ENCODE measurements at places on chromosomes 4 and X.

DNA sequence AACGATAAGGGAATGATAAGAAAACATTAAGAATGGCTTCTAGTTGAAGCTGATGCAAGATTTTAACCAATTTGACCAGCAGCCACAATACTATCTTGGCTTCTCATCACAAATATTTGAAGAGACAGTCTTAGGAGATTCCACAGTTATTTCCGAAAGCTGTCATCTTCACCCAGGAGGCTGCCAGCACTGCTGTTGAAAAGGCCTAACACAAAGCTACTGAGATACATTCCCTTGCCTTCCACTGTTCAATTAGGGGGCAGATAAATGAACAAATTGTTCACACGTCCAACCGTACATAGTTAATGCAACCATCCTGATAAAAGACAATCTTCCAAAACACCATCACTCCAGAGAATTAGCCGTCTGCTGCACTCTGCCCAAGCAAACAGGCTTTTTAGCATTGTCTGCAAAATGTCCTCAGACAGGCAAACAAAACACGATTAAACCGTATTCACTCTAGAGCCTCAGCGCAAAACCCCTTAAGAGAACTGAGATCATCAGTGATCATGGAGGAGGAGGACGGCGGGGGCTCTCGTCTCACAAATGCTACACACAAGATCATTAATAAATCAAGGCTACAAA lies 189.8 kb upstream of the PSAPL1 start:
- DNase-seq, result no peak

- DNase-seq, result no peak
Observed at GRCh38 chr4:79170077-79170476, 155.8 kb downstream of the NAA11 start.

- DNase-seq, result no peak
Observed at GRCh38 chr4:14184265-14184664, 556.7 kb upstream of the BOD1L1 start.

DNA sequence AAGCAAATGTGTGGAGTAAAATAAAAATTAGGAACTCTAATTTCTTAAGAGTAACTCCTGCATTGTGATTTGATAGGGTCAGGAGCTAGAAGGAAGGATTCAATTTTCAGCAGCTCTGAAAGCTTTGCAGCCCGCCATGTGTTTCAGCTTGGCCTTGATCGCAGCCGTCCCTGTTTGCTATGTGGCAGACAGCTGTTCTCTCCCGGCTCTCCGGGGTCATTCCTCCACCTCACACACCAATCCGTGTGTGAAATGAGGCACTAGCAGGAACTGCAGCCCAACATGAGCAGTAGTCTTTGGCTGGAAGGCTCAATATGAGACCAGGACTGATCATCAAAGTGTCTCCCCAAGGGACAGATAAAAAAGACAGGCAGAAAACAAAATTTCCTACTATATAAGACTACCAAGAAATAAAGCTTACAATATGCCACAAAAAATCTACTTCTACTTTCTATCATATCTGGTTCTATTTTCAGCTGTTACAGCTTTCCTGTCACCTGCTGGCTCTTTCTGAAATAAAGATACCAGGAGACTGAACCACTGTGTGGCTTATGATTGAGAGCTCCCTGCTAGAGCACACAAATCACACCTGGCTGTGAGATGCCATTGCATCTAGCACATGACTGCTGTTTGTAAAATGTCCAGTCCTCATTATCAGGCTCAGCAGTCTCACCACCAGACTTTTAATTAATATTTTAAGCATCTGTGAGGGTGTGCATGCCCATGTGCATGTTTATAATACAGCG lies 44.1 kb upstream of the SEC24B start:
- no peak for DNase-seq

- no peak for DNase-seq
Observed at GRCh38 chrX:133005042-133005441, 46.6 kb upstream of the HS6ST2 start.

- DNase-seq, result no peak
Observed at GRCh38 chrX:13900351-13900750, 83.5 kb upstream of the GPM6B start.

DNA sequence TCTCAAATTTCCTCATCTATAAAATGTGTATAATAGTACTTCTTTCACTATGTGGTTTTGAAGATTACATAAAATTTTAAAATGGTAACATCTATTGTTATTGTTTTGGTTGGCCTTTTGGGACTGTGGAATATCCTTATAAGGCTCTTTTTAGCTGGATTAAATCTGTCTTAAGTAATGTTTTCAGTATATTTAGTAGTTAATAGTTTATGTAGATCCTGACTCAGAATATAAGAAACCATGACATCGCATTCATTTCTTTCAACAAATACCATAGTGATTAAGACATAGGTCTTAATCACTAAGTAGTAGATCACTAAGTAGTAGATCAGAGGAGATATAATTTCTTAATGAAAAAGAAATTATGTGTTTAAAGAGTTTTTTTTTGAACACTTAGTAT lies 48.5 kb downstream of the MRPL1 start:
- no peak for DNase-seq

- DNase-seq, result no peak
Observed at GRCh38 chr4:63379750-63380522, 1029.3 kb downstream of the TECRL start.

GRCh38 chr4:26217961-26218676 lies 102.7 kb upstream of the RBPJ start:
- no peak for DNase-seq

- DNase-seq, result no peak
Observed at GRCh38 chrX:45424326-45424725, 223.7 kb upstream of the DIPK2B start.

- DNase-seq, result no peak
Observed at GRCh38 chrX:12961196-12961718, 13.7 kb upstream of the TMSB4X start.
